Cortex of kidney (tissue), 1 donor: ENCODE measurements at places on chromosomes 5 and 9.

- DNase-seq, result no peak
Measured at GRCh38 chr5:123387313-123387712, 35.9 kb downstream of the CEP120 start.

DNA sequence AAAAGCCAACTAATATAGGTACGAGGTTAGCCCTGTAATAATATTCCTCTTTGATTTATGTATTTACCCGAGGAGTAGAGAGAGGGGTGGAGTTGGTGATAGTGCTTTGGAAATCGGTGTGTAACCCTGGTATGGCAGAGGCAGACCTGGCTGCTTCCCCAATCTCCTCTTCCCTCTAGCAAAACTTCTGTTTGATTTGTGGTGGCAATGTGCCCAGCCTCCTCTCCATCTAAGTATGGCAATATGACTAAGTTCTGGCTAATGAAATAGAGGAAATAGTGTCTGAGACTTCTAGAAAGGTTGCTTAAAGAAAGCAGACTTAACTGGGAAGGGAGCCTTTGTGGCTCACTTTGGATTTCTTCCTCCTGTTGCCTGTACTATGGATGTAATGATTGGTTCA lies 491.1 kb downstream of the ENC1 start:
- DNase-seq, result no peak

DNA sequence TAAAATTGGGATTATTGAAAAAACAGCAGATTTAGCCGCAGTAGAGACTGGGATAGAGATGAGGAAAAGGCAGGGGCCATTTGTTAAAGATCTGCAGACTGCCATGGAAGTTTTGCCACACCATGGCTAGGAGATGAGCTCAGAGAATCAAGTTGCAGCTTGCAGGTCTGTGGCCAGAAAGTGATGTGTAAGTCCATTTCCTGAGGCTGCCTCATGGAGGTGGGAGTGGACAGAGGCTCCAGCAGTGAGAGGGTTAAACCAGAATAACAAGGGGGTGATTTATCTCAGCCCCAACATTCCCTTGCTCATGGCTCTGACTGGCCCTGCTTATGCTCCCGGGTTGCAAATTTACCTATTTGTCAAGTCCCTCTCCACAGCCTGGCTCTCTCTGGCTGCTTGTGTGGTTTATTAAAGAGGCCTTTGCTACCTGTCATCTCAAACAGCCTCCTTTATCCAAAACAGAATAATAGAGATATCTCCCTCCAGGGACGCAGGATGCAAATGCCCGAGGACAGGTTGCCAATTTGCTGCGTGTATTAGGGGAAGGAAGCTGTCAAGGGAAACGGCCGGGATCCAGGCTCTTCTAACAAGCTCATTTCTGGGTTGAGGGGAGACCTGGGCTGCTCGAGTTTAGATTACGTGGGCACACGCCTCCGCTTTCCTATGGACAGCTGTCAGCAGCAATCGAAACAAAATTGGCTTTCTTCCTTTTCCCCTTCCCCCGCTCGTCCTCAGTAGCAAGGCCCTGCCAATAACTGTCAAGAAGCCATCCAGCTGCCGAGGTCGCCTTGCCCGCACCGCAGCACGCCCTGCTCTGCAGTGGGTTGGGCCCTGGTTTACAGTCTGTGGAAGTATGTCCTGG lies 72.8 kb upstream of the PITX1 start:
- DNase-seq, result no peak

DNA sequence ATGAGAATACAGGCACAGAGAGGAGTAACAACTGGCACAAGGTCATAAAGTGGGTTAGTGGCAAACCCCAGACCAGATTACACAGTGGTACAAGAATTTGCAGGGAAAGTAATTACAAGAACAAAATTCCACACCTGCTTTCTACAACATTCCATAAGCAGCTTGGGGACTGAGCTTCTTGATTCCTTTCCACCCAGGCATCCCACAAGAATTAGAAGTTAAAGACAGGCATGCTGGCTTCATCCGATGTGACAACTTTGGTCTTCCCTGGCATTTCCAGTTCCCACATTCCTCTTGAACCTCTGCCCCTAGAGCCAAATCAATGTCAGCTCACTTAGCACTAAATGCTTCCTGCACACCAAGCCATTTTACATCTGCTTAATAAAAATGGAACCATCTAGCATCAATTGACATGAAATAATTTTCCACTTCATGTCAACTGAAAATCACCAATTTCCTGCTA lies 435.8 kb upstream of the PAPPA start:
- DNase-seq, result no peak

DNA sequence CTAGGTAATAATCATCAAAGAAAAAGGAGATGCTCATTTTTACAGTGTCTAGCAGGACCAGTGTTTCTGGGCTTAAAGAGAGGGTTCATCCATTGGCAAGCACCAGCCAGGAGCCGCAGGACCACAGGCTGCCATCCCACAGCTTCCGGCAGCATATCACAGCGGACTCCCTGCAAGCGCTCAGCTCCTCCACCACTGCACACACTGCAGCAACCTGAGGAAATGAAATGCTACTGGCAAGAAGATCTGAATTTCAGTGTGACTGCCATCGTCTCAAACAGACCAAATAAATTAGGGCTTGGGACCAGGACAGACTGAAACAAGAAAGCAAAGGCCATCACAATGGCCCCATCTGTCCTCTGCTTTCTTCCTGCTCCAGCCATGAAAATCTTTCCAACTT lies 114.2 kb downstream of the TTC39B start:
- DNase-seq, result no peak

DNA sequence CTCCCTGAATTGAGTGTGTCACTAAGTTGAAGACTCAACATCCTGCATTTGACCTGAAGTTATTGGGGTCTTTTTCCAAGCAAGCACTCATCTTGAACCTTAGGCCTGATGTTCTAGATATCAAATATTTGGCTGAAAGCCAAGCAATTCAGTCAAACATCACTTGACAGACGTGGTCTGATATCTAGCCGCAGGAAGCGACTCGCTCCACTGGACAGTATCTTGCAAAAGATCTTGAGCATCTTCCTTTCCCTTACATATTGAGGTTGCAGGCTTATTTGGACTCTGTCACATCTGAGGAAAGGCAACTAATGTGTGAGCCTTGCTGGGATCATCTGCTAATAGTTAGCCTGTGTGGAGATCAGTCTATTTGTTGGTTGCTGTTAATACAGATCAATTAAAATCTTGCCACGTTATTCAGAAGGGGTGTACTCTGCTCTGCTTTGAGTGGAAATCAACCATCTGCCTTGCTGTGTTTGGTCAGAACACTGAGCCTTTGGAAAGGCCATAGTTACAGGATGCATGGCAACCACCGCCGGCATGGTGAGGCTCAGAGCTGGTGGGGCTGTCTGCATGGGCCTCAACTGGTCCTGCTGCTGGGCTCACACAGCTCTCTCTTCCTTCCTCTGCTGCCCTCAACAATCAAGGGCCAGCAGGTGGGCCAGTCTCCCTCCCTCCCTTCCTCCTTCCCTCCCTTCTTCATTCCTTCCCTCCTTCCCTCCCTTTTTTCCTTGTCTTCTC lies 166.9 kb upstream of the KLF9 start:
- DNase-seq, result no peak

GRCh38 chr9:122058709-122059108 lies 34.4 kb downstream of the TTLL11 start:
- no peak for DNase-seq

DNA sequence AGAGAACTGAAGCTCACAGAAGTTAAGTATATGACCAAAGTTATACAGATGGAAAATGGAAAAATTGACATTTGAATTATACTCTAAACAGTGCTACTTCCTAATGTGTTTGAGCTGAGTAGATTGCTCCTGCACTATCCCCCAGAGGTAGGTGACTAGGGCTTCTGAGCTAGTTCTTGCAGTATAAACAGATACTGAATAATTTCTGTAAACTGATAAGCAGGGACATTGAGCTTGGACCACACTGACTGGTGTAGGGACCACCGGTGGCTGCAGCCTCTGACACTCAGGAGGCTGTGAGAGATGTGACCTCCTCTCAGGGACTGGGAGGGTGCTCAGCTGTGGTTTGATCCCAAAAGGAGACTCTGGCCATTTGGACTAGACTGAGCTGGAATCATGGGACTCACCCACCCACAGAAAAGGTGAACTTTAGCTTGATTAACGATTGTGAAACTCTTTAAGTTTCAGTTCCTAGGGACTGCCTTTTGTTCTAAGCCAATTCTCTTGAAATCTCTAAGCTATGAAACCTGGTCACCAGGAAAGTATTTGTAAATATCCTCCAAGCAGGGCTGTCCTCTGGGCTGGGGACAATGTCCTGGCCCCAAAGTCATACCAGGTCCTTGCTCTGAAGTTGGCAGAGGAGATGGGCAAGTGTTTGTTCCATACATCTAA lies 291.5 kb downstream of the SEC61B start:
- no peak for DNase-seq

- DNase-seq, result no peak
Measured at GRCh38 chr9:129866394-129867135, 31.3 kb downstream of the USP20 start.

DNA sequence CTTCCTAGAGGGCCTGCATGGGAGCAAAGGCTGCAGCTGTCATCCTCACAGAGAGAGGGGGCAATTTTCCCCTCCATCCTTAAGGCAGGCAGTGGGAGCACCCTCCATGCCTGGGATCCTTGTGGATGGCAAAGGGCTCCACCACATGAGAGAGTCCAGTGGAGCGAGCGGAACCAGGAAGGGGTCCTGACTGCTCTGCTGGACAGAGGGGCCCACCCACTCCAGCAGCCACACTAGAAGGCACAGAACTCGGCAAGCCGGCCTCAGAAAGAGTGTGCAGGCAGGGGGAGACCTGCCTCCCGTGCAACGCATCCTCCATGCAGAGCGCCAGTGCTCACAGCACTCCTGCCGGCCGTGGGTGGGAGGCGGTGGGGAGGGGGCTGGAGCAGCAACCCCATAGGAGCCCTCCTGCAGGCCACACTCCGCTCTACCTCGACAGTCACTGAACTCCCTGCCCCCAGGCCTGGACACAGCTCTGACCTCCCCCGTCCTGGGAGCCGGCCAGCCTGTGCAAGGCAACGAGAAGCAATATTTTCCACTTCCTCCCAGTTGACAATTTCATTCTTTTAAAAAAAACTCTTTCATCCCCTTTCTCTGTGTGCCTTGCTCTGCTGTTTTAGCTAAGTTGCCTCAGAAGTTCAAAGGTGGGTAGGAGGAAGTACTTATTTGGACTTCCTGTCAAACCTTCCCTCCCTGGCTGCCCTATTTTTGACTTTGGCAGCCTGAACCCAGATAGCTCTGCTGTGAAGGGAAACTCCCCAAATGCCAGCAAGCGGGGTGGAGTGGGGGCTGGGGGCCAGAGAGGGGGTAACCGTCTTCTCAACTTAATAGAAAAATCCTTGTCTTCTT lies 5.3 kb upstream of the LCP2 start:
- no peak for DNase-seq

DNA sequence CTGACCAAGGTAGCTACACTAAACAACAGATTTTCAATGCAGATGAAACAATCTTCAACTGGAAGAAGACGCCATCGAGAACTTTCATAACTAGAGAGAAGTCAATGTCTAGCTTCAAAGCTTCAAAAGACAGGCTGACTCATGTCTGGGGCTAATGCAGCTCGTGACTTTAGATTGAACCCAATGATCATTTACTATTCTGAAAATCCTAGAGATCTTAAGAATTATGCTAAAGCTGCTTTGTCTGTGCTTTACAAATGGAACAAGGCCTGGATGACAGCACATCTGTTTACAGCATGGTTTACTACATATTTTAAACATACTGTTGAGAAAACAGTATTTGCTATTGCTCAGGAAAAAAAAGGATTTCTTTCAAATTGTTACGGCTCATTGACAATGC lies 54.9 kb downstream of the RICTOR start:
- DNase-seq, result no peak

- DNase-seq, result no peak
Measured at GRCh38 chr5:178831049-178831448, 28.7 kb upstream of the ZNF354B start.

DNA sequence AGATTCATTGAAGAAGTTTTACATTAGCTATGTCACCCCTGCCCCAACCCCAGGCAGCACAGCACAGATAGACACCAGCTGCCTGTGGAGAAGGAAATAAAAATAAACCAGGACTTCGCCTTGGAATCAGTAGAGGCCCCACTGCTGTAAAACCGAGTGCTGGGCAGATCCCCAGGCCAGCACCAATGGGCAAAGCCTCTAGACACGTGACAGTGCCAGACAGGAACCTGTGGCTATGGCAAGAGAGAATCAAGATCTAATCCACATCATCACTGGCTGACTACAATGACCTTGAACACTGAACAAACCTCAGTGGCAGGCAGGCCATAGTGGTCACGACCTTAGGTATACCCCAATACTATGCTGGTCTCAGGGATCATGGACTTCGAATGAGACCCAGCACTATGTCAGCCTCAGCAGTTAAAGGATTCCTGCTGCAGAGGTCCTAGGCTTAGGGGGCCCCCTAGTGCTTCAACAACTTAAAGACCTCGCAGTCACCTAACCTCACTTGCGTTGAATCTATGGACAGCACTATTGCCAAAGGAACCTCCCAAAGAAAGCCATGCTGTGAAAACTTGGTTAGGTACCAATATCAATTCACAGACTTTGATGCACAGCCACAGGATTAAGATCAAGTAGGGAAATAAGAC lies 2118.6 kb upstream of the C9orf72 start:
- no peak for DNase-seq

DNA sequence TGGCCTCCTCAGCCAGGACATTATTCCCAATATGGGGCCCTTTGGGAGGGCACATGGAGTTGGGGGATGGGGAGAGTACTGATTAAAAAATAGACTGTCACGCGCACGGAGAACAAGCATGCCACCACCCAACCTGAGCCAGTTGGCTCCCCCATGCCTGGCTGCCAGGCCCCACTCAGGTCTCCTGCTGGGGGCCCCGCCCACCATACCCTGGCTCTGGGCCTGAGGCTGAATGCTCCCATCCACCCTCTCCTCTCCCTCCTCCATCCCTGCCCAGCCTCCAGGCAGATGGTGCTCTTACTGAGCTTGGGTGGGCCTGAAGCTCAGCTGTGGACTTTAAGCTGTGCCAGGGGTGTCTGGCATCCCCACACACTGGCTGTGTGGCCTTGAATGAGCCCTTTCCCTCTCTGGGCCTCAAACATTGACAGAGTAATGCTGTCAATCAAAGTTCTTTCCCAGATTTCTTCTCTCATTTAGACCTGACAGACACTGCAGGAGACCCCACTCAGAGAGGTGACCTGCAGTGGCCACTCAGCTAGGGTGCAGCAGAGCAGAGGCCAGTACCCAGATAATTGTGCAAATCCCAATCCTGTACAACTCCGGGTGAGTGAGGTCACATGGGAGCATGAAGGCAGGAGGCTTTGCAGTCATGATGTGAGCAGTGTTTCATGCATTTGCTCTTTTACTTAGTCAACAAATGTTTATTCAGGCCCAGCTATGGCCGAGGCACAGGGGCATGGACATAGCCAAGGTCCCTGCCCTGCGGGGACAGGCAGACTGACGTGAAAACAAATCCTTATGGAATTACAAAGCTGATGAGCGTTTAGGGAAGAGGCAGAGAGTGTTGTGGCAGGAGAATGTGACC lies 9.8 kb upstream of the SYNPO start:
- DNase-seq, result no peak

- DNase-seq, result no peak
Measured at GRCh38 chr5:35890021-35891020, 33.6 kb downstream of the IL7R start.

- DNase-seq, result no peak
Measured at GRCh38 chr9:134029248-134030226, 4.3 kb downstream of the BRD3OS start.

- DNase-seq, result no peak
Measured at GRCh38 chr5:56557198-56557597, 258.2 kb upstream of the MAP3K1 start.
